ENCODE measurements at places on chromosomes 6 and 20. TPM values are rescaled to one million over a fixed set of nuclear protein-coding genes. Genes with fewer than 3 reads are reported as not detected.

The LAMA2 gene
- 3.3 TPM for total RNA-seq

The CST2 gene
- total RNA-seq, result not detected

The SEMG1 gene
- not detected for total RNA-seq

The FAM110A gene
- total RNA-seq, result 6.4 TPM

The MLN gene
- not detected for total RNA-seq

- DNase-seq, result peak; percentile 78
Measured at GRCh38 chr6:44247338-44248302, 719 bp downstream of the HSP90AB1 start.

- no peak for DNase-seq
Measured at GRCh38 chr6:150196942-150197745, 54.3 kb downstream of the PPP1R14C start.

DNA sequence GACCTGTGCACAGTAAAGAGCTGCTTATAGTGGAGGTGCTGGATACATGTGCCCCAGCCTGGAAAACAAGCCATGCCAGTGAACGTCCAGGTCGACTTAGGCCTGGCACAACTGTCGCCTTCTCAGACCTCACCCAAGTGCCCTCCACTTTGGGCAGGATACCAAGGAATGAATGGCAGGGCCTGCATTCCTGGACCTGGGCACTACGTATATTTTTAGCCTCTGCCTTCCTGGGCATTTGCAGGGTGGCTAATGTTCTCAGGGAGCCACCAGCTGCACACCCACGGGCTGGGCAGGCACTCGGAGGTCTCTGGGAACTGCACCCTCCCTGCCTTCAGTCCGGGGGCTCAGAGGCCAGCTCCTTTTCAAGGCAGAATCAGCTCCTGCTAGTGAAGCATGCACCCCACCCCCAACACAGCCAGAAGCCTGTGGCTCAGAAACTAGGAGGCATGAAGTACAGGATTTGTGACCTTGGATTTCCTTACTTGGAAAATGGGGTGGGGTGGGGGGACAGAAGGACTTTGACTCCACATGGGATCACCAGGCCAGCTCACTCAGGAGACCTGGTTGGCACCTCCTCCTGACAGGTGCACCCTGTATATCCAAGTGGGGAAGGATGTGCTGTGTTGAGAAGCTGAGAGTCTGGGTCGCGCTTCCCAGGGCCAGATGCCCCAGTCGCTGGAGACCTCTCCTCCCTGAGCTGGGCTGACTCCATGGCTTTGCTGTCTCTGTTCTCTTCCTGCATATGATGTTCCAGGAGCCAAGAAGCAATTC lies 2.5 kb upstream of the LSM14B start:
- no peak for DNase-seq

DNA sequence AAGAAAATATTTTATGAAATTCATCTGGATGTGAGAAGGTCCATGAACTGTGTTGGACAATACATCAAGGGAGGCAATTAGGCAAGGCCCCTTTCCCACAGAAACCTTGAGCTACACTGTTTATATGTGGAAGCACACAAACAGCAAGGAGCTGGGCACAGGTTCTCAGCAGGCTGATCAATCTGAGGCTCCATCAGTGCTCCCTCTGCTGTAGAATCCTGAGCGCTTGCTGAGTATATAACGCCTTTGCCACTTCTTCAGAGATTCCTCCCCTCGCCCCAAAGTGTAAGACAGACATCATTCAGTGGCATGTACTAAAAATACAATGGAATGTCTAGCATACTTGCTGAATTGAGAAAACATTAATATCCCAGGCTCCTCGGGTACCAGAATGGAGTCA lies 146.9 kb downstream of the PRKN start:
- no peak for DNase-seq

DNA sequence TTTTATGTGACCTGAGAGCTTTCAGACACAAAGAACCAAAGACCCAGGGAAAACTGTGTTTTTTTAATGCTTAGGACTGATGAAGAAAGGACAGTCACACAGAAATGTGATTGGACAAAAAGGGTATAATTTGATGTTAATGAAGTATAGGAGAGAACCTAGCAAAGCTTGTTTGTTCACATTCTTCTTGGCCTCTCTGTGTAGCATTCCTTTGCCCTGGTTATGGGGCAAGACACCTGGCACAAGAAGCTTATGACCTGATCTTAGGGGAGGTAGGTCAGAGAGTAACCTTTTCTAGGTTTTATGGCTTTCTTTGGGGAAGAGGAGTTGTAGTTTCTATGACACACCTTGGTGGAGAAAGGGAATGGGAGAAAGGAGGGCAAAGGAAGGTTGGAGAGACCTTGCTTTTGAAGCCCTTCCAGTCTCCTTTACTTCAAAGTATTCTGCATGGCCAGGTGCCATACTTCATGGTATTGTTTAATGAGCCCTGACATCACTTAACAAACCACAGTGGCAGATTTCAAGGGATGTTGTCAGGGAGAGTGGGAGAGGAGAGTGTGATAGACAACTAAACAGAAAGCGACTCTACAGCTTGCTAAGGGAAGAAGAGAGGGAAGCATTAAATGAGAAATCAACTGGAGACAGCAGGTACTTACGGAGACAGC lies 701.8 kb upstream of the FLRT3 start:
- DNase-seq, result no peak

DNA sequence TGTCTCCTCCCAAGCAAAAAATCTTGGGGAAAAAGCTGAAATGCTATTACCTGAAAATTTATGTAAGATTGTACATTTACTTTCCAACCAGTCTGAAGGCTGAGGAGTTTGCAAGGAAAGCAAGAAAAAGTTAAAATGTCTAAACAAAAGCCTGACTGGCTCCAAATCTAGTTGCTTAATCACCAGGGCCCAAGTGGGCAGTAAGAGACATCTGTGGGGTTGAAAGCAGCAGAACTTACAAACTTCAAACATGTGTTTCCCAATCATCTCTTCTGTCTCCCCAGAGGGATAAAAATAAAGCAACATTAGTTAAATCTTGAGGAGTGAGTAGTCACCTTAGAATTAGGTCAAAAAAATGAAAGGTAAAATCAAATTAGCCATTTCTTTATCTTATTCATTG lies 98.6 kb downstream of the OGFRL1 start:
- no peak for DNase-seq

DNA sequence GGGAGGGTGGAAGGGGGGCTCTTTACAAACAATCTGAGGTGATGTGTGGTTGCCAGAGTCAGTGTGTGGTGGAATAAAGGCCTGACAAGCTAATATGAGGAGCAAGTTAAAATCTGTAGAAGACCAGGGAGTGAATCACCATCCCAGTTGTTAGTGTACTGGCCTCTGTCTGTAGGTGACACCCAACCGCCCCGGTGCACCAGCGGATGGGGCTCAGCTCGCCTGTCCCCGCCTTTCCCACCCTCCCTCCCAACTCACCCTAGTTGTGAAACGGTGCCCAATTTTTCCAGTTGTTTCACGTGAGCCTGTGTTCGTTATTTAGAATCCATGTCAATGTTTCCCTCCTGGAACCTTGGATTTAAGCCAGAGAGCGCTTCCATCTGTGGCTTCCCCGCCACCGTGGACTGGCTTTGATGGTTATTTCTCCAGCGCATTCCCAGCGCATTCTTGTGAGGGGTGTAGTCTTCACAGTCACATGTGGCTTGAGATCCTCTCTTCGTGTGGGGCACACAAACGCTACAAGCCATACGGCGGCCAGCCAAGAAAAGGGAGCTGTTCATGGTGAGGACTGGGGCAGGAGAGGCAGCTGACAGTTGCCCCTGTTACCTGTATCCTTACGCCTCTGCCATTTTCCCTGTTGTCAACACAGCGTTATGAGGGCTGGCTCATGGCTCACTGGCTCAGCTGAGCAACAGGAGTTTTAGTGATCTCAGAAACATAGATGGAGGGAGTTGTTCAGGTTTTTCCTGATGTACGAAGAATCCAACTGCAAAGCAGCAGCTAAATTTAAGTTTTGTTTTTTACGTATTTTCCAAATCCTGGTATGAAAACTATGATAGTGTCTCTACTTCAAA lies 137.6 kb downstream of the ZDHHC14 start:
- peak; percentile 94 for DNase-seq

DNA sequence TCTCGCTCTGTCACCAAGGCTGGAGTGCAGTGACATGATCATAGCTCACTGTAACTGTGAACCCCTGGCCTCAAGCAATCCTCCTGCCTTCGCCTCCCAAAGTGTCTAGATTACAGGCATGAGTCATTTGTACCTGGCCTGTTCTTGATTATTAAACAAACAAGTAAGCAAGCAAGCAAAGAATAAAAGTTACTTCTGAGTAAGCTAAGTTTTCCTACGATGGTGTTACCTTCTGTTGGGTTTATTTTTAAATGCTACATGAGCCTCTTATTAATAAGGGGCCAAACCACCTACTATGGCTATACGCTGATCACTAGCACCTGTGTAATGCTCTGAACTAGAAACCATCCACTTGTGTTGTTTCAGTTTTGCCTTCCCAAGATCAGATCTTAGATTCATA lies 50.8 kb downstream of the IL22RA2 start:
- no peak for DNase-seq

DNA sequence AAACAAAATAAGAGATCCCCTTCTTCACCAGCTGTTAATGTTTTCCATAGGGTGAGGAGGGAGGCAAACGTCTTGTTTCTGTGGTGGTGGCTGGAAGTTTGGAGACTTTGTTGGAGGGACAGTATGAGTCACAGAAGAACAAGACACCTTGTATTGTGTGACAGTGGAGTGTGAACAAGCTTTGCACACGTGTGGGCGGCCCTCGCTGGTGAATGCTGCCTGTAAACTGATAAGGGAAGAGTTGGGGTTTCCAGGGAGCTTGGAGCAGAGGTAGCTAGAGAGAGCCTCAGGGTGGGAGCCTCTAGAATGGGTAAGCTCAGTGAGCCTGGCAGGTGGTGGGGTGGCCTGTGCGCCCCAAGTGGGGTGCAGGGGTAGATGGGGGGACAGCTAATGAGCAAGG lies 78.3 kb downstream of the ZDHHC14 start:
- no peak for DNase-seq

DNA sequence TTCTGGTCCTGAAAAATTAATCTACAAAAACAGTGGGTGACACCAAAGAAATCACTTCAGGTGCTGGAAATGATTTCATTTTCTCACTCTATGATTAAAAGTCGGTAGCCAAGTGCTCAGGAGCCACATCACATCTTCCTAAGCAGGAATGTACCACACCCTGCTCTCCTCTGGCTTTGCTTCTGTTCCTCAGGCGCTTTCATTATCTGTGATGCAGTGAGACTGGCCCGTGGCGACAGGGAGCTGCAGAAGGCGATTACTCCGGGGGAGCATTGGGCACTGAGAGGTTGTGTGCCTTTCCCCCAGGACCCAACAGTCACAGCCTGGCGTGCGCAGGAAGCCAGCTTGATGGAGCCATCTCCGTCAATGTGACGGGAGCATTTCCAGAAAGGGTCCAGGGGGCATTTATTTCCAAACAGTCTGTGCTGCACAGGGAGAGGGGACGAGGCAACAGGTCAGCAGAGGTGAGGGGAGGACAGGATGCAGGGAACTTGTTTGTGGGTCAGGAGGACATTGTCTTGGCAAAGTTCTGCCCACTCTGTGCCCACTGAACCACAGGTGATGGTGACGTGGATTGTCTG lies 5.6 kb upstream of the ZNF831 start:
- DNase-seq, result no peak

GRCh38 chr6:80022803-80023202 lies 18.4 kb downstream of the TTK start:
- DNase-seq, result no peak

DNA sequence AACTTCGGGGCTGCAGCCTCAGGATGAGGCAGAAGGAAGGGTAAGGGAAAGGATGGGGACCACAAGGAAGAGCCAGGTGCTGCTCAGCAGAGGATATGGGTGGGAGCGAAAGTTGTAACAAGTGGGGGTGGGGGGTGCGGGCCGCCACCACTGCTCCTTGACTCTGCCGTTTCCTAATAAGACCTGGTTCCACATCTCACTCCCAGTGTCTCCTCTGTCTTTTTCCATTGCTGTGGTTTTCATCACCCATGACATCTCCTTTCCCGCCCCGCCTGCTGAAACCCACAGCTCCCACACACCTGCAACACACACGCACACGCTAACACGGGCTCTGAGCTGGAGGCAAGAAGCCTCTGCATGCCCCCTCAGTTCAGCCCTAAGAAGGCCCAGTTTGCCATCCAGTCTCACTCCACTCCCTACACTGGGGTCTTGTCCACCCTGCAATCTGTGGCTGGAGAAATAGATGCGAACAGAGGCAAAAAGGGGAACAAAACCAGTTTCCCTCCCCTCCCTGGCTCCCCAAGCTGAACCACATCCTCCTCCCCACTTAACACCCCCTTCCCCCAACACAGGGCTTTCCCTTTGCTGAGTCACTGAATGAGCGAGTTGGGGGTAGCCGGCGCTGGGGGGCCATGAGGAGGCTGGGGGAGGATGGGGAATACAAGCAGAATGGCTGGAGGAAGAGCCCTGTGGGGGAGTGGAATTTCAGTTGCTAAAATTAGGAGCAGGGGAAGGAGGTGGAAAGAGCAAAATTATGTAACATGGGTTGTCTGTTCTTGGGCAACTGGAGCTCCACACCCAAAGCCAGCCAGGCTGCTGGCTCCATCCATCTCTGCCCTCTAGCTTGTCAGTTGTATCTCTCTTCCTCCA lies 11.5 kb downstream of the NFKBIL1 start:
- DNase-seq, result no peak

DNA sequence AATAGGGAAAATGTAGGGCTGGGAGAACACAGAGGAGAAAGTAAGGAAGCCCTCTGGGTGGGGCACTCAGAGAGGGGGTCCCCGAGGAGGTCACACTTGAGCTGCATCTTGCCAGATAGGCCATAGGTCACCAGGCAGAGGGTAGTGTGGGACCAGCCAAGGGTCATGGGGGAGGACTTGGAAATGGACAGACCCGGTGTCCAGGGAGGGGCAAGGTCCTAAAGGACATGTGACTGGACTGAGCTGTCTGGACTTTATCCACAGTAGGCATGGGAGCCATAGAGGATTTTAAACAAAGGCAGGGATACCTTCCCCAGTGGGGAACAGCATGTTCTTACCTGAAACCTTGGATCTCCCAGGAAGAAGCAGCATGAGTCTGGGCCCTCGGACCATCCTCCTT lies 266.7 kb downstream of the LRFN2 start:
- DNase-seq, result no peak

DNA sequence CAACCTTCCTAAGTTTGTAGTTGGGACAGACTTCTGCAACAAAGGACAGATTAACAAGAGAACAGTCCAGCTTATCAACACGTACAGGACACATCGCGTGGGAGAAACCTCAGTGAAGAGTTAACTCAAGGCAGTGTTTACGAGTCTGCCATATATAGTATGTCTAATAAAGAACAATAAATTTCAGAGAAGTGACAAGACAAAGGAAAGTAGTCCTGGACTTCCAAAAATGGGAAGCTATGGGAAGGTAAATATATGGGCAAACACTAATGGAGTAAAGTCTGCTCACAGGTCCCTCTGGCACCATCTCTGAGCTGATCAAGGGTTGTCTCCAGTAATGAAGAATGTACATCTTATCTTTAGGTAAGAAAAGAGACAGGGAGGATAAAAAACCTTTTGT lies 34.9 kb downstream of the GCM1 start:
- DNase-seq, result no peak

DNA sequence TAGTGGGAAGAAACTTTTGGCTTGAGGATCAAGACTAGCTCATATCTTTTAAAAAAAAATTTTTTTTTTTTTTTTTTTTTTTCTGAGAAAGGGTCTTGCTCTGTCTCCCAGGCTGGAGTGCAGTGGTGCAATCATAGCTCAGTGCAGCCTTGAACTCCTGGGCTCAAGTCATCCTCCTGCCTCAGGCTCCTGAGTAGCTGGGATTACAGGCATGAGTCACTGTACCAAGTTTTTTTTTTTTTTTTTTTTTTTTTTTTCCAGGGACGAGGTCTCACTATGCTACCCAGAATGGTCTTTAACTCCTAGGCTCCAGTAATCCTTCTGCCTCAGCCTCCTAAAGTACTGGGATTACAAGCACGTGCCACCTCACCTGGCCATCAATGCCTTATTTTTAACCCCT lies 27.9 kb downstream of the GCLC start:
- DNase-seq, result no peak
